MCF 10A (cell line): ENCODE measurements at places on chromosomes 6 and 20. TPM values are rescaled to one million over a fixed set of nuclear protein-coding genes. Genes with fewer than 3 reads are reported as not detected.

Gene KCNK15
- 0.93 and 1.4 TPM in 2 replicates for total RNA-seq

Gene HLA-F
- total RNA-seq = 16.9 and 28.5 TPM in 2 replicates

DNA sequence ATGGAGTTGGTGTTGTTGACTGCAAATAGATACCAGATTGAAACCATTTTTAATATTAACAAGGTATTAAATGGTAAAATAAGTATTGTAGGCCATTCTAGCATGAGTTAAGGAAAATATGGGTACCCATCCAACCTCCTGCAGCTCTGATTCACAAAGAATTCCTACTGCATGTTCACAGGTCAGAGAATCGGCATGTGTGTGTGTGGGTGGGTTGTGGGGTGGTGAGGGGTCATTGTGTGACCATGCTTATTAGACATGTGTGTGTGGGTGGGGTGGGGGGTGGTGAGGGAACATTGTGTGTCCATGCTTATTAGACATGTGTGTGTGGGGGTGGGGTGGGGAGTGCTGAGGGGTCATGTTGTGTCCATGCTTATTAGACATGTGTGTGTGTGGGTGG is 3.2 kb downstream of the IYD start:
- H3K27ac ChIP-seq = no peak overlapping the region
- peaks cover 11% of the 10 kb centered on the region for H3K27me3 ChIP-seq
- H3K36me3 ChIP-seq = no peaks in the 10 kb centered on the region

Gene TCF19
- total RNA-seq = 3.6 and 6.5 TPM in 2 replicates

GRCh38 chr20:17888044-17888443 is 80.5 kb downstream of the SNX5 start:
- no peaks in the 10 kb centered on the region for H3K36me3 ChIP-seq
- peaks cover 17% of the 10 kb centered on the region for H3K4me1 ChIP-seq
- DNase-seq = peak; percentile 61

DNA sequence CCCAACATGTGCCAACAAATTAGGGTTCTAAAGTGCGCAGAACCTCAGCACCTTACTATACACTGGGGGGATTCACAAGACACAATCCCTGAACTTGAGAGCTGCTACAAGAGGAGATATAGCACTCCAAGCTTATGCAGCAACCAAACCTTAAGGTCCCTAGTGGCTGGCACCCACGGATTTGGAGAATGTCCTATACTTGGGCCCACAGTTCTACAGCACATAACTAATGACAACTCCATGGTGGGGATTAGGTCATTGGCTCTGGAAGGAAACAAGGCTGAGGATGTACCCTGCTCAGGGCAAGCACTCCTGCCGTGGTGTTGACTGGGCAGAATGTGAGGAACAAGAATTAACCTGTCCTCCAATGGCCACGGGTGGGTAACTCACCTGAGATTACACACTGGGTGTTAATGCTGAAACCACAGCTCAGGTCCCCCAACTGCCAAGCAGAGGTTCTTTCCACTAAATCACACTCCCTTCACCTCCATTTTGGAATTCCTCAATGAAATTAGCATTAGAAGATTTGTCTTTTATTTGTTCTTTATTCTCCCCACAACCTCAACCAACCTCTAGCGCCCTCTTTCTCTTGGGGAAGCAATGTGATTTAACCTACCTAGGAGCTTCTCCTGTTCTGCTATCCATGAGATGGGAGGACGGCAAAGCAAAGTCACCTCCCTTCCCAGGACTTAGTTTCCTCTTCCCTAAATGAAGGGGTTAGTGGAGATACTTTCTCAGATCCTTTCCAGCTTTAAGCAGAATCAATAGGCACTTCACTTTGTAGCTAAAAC is 32.0 kb downstream of the TRERF1 start:
- peaks cover 5% of the 10 kb centered on the region for H3K4me1 ChIP-seq
- peaks cover 24% of the 10 kb centered on the region for H3K36me3 ChIP-seq
- DNase-seq = peak; percentile 6
- H3K27me3 ChIP-seq = no peaks in the 10 kb centered on the region
- H3K27ac ChIP-seq = no peak overlapping the region
- no peak overlapping the region for H3K4me3 ChIP-seq

DNA sequence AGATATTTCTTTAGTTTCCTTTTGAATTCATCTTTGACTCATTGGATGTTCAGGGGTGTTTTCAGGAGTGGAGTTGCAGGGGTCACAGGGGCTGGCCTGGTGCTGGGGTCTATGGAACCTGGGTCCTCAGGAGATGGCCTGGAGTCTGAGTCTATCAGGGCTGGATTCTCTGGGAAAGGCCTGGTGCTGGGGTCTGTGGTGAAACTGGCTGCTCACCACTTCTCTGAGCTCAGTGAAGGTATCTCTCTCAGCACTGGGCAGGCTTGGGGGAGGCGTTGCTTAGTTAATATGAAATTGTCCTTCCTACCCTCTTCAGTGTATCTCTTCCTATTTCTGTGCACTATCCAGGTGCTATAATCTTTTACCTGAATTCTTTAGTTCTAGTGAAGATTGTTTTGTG is 83.1 kb upstream of the SLC24A3 start:
- no peak for DNase-seq
- H3K4me3 ChIP-seq = no peak overlapping the region
- H3K4me1 ChIP-seq = no peaks in the 10 kb centered on the region

DNA sequence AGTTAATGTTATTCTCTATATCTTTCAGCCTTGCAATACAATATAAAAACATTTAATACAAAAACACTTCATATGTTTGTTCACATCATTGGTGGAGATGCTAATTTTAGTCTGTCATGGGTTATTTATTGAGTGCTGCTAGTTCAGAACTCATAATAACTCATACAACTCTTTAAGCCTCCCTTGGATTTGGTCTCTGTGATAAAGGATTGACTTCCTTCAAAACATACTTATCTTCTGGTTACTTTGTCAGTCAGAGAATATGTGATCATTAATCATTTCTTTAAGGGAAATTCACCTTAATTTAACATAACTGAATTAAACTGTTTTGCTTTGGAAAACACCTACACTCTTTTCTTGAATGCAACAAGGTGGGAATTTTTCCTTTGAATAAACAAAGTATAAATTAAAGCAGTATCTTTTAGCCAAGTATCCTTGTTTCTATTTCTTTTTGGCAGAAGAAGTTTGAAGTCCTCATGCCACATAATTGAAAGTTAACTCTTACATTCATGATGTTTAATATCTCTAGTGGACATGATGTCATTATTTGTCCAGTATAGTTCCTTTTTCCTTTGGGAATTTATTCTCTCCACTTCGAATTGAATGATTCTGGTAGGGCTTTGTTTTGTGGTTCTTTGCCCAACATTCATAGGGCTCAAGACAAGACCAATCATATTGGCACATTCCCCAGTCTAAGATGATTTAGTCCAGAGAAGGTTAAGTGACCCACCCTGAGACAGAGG is 133.2 kb upstream of the CENPW start:
- H3K27me3 ChIP-seq = no peaks in the 10 kb centered on the region
- H3K4me3 ChIP-seq = no peak overlapping the region
- H3K27ac ChIP-seq = no peak overlapping the region
- H3K4me1 ChIP-seq = no peaks in the 10 kb centered on the region

- H3K27me3 ChIP-seq = peaks cover 40% of the 10 kb centered on the region
- no peak overlapping the region for H3K4me3 ChIP-seq
- no peak overlapping the region for H3K27ac ChIP-seq
- H3K36me3 ChIP-seq = no peaks in the 10 kb centered on the region
- no peaks in the 10 kb centered on the region for H3K4me1 ChIP-seq
Observed at GRCh38 chr20:60589623-60590022, 631.4 kb downstream of the CDH26 start.
